ENCODE measurements at places on chromosomes 1 and 21.

GRCh38 chr1:35797380-35797779 is 10.4 kb upstream of the AGO4 start:
- DNase-seq = no peak

DNA sequence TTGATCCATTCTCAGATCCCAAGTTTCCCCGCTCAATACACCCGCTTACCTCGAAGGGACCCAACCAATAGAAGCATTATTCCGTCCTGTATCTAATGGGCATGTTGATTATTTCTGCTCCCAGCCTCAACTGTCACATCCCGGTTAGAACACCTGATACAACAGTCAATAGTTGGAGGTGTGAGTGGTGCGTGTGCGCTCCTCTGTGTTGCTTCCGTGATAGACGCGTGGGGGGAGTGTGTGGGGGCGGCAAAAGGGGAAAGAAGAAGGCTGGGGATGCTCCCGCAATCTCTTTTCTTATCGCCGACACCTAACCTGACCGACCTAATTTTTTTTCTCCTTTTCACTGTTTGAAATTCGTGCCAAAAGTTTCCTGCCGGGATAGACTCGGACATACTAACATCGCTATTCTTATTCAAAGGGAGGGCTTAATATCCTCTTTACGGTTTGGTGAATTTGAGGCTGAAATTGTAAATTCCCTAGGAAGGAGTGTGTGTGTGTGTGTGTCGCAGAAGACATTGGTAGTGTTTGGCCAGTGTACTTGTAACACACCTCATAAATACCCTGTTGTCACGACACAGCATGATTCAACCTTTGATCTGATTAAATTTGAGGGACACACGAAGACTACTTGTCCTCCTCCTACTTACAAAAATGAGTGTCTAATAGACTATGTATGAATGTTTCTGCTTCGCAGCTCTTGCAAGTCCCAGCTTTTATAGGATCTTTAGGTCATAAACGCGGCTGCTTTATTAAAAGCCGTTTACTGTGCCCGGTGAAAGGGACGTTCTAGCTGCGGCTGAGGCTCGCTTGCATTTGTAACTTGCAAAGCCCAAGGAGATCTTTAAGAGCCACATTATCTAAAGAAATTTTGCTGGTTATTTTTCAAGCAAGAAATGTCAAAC is 1.5 kb upstream of the PROX1 start:
- no peak for DNase-seq

- no peak for DNase-seq
Measured at GRCh38 chr21:29621525-29621924, 318.3 kb downstream of the GRIK1 start.

- no peak for DNase-seq
Measured at GRCh38 chr1:50968821-50969610, 1.0 kb upstream of the CDKN2C start.

- DNase-seq = no peak
Measured at GRCh38 chr1:202959276-202959620, 1.1 kb upstream of the ADIPOR1 start.

- no peak for DNase-seq
Measured at GRCh38 chr1:154666051-154666790, 58.2 kb upstream of the ADAR start.

GRCh38 chr1:11062965-11063401 is 3.2 kb upstream of the SRM start:
- no peak for DNase-seq

GRCh38 chr1:173048621-173049321 is 2.0 kb downstream of the TNFSF18 start:
- DNase-seq = no peak

DNA sequence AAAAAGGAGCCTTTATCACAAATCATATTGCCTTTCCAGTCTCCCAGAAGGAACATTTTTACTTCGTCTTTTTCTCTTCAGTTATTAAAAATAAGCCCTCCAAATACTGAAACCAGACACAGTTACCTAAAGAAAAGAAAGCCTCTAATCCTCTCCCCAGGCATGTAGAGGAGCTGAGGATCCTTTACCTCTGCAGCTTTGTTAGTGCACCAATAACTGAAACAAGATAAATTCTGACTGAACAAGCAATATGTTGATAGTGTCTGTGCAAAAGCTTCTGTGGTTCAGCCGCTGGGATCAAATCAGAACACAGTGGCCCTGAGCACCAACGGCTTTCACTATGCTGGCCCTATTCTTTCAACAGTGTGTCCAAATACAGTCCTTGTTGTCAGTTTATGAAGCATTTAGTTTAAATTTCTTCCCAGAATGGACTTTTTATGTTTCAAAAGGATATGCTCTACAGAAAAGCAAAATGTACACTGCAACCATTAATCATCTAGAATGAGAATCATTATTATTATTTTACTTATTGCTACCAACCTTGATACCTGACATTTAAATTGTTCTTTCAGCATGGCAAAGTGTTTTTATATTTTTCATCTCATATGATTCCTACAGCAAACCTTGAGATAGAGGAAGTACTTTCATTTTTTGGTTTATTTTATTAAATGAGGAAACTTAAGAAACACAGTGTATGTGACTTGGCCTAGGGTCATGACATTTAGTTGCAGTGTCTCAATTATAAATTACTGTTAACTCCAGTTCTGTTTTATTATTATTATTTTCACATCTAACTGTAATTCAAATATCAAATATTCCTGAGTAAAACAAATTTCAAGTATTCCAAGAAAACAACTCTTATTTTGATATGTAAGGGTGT is 217.9 kb downstream of the NEGR1 start:
- DNase-seq = no peak

DNA sequence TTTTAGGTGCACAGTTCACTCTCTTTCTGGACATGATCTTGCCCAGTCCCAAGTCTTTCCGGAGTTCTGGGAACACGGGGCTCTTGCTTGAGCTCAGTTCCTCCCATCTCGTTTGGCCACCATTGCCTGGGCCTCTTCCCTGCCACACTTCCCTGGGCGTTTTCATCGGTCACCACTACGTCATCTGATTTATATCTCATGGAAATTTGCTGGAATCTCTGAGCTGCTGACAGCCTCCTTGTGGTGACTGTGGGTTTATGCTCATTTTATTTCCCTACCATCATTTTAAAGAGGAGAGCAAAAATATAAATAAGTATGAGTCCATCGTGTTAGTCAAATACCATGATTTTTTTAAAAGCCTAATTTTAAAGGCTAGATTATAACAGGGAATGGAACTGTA is 449.1 kb upstream of the KAZN start:
- DNase-seq = no peak

DNA sequence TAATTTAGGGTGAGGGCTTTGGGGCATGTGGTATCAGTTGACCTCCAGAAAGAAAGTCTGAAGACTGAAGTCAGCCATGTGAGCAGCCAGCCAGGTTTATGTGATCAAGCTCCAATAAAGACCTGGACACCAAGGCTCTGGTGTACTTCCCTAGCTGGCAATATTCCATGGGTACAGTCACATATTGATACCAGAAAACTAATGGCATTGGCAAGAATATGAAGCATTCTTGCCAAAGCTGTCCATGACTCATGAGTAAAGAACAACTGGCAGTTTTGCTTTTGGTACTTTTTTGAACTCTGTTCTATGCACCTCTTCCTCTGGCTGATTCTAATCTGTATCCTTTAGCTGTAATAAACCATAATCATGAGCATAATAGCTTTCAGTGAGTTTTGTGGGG is 415.3 kb upstream of the CAMK1G start:
- DNase-seq = no peak

- peak; percentile 16 for DNase-seq
Measured at GRCh38 chr1:116259663-116260062, 113.4 kb upstream of the ATP1A1 start.

GRCh38 chr1:53470584-53470983 is 11.4 kb downstream of the DMRTB1 start:
- no peak for DNase-seq

DNA sequence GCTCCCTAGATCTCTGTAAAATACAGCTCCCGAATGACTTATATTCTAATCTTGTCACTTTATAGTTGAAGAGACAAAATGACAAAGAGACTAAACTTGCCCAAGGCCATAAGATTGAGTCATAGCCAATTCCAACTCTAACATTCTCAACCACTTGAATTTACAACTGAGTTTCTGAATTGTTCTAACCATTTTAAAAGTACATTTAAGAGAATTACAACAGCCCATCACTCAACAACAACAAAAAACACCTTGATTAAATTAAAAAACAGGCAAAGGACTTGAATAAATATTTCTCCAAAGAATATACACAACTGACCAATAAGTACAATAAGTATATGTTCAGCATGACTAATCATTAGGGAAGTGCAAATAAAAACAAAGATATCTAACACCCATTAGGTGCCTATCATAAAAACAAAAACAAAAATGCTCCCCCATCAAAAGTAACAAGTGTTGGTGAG is 8.7 kb upstream of the ADCY10 start:
- DNase-seq = no peak

- DNase-seq = no peak
Measured at GRCh38 chr1:14539953-14540563, 58.4 kb upstream of the KAZN start.

DNA sequence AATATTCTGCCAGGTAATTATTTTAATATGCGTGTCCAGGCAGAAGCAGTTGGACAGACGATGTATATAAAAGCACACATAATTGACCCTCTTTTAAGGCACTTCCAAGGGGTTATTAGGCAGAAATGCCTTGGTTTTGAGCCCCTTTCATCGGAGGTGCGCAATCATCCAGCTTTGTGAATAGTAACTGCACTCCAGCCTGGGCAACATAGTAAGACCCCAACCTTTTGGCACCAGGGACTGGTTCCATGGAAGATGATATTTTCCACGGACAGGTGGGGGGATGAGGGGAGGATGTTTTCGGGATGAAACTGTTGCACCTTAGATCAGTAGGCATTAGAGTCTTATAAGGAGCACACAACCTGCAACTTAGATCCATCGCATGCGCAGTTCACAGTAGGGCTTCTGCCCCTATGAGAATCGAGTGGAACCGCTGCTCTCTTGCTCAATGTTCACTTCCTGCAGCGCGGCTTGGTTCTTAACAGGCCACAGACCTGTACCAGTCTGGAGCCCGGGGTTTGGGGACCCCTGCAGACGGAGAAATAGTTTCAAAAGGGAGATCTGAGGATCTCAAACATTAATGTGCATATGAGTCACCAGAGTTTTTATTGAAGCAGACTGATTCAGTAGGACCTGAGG is 1.8 kb upstream of the MCOLN2 start:
- no peak for DNase-seq

DNA sequence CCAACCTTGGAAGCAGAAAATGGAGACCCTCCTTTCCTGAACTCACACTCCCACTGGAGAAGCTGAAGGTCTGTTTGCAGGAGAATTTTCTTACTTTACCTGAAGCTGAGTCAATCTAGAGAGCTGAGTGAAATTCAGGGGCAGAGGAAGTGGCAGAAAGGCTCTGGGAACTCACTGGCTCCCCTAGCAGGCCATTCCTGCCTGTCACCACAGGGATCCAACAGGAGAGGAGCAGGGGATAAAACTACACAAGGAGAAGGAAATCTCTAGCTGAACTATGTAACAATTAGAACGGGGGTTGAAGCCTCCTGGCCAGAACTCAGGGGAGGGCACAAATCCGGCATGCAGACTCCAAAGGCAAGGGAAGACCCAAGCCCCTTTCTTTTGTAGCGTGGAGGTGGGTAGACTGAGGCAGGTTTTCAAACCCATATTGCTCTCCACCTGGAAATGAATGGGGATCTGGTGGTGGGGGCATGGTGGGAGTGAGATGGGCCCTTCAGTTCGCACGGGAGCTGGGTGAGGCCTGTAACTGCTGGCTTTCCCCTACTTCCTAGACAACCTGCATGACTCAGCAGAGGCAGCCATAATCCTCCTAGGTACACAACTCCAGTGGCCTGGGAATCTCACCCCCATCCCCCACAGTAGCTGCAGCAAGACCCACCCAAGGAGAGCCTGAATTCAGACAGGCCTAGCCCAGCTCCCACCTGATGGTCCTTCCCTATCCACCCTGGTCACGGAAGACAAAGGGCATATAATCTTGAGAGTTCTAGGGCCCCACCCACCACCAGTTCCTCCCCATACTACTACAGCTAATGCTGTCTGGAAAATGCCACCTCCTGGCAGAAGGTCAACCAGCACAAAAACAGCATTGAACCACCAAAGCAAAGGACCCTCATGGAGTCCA is 158.1 kb downstream of the LTN1 start:
- DNase-seq = no peak

GRCh38 chr1:4916610-4917009 is 262.2 kb downstream of the AJAP1 start:
- DNase-seq = no peak

All from MM.1S (cell line).